ENCODE measurements at places on chromosomes 3 and 15.

GRCh38 chr3:115284980-115285379 lies 137.9 kb upstream of the ZBTB20 start:
- no peak for DNase-seq

DNA sequence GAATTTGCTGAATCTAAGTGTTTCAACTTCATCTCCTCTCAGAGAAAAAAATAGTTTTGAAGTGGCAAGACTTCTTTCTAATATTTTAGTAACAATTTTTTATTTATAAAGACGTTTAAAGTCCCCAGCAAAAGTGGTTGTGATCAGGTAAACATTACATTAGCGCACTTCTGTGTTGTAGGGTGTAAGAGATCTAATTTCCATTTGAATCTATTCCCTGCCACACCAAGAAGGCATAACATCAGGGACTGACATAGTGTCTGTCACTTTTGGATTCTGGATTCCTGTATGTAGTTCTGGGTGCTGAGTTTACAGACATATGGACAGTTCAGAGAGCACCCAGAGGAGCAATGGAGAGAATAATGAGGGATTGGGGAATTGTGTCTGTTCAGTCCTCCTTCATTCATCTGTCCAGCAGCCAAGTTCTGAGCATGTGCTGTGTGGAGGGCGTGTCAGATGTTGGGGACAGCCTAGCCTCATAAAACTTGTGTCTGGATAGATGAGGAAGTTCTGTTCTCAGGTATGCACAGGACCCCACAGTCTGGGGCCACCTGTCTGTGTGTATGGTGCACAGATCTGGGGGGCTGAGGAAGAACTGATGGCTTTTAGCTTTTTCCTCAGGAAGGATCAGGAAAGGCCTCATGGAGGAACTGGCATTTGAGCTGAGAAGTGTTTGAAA lies 65.6 kb downstream of the MAP2K5 start:
- DNase-seq: no peak

- DNase-seq: no peak
These were observed 271.2 kb downstream of the FAM43A start for GRCh38 chr3:194956697-194957396.

DNA sequence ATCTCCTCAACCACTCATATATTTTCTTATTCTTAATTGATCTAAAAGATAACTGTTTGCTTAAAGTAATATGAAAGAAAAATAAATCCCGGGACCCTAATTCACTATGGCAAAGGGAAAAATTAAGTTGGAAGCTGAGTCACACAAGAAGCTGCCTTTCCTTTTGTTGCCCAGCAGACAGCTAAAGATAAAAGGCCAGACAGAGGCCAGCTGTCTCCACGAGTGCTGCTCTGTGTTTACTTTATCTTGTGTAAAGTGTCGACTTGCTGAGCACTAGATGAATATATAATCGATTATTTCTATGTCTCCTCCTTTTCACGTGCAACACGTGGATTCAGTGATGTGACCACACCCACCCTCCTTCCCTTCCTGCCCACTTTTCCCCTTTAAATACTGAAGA lies 52.8 kb upstream of the NSMCE3 start:
- peak; percentile 59 for DNase-seq

DNA sequence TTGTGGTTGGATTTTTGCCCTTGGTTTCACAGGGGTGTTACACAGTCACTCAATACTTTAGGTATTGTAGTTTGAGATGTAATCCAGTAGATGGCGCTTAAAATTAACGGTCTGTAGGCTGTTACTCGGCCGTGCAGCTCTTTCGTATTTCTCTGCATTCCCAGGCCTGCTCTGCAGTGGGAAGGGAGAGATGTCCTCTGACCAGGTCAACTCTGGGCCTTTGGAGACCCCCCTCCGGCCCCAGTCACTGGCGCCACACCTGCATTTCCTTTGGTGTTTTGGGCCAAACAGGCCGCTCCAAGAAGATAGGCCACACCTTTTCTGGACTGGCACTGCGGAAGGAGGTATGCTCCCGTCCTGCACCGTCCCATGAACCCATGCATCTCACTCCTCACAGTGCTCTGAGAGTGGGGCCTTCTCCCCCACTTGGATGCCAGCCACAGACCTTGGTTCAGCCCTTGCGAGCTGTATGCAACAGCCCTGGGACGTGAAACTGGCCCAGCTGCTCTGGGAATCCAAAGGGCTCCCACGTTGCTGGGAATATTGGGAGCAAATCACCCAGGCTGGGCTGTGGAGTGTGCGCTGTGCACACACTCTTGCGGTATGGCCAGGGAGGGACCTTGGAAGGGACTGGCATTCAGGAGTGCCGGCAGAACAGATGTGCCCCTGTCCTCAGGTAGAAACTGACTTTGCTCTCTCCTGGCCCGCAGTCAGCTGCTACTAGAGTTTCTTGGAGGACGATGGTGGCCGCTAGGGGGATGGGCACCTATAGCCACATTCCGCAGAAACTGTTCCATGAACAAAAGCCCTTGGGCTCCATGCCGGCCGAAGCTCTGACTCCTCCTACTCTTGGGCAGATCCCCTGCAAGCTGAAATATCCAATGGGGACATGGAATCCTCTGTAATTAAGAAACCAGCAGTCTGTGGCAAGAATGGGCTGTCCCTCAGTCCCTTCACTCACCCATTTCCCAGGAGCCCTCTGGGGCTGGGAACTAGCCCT lies 410.5 kb upstream of the CADM2 start:
- peak; percentile 4 for DNase-seq

DNA sequence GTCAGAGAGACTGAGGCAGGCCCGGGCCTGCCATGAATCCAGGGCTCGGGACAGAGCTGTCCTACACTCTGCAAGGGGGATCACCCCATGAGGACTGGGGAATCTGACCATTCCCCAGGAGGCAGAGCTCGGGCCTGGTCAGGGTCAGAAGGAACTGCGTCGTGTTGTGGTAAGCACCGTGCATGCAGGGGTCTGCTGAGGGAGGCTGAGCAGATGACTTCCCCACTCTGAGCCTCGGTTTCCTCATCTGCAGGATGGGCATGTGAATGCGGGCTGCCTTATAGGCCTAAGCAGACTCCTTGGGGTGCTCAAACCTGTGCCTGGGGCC lies 61.6 kb upstream of the IQSEC1 start:
- DNase-seq: no peak

All from fibroblast of pulmonary artery (primary cell).